HCT116 (cell line): ENCODE measurements at places on chromosomes 7 and 10. TPM values are rescaled to one million over a fixed set of nuclear protein-coding genes. Genes with fewer than 3 reads are reported as not detected.

DNA sequence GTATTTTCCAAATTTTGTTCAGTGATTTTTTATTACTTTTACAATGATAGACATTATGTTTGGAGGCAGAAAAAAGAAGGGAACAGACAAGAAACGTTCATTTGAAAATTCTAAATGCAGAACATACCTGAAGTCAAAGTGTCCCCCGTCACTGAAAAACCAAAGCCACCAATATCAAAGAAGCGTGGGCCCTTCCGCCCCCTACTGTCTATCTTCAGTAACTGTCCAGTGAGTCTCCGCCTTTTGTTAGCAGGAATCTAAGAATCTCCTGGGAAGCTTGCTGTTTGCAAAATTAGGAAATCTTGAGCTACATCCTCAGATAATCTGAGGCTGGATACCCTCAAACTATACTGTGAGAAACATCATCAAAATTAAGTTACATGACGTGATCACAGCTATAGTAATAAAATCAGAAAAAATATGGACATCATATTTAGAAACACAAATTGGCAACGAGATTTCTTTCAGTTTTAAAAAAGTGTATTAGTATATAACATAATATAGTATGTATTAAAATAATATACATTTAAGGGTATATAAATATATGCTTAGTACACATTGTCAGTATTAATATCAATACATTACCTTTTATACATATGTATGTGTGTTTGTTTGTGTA is 169.3 kb upstream of the AKR1E2 start:
- H3K27me3 ChIP-seq = no peaks in the 10 kb centered on the region
- peaks cover 11% of the 10 kb centered on the region for H3K4me1 ChIP-seq
- DNase-seq = peak; percentile 58
- H3K27ac ChIP-seq = no peak overlapping the region

DNA sequence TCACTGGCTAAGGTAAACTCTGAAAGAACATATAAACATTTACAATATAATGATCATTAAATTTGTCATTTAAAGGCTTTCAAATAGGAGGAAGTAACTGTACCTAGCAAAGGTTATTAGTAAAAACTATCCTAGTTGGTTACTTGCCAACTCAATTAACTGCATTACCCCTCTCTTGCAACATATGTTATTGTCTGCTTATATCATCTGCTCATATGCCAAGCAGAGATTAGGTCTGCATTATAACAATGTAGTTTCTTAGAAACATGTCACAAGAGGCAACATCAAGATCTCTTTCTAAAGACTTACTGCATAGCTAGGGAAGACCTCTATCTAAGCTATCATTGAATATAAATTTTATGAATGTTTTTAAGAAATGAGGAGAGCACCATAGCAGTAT is 132.5 kb downstream of the RELN start:
- H3K4me3 ChIP-seq = no peak overlapping the region
- no peaks in the 10 kb centered on the region for H3K4me1 ChIP-seq
- H3K27me3 ChIP-seq = peaks cover 4% of the 10 kb centered on the region
- H3K36me3 ChIP-seq = no peaks in the 10 kb centered on the region

DNA sequence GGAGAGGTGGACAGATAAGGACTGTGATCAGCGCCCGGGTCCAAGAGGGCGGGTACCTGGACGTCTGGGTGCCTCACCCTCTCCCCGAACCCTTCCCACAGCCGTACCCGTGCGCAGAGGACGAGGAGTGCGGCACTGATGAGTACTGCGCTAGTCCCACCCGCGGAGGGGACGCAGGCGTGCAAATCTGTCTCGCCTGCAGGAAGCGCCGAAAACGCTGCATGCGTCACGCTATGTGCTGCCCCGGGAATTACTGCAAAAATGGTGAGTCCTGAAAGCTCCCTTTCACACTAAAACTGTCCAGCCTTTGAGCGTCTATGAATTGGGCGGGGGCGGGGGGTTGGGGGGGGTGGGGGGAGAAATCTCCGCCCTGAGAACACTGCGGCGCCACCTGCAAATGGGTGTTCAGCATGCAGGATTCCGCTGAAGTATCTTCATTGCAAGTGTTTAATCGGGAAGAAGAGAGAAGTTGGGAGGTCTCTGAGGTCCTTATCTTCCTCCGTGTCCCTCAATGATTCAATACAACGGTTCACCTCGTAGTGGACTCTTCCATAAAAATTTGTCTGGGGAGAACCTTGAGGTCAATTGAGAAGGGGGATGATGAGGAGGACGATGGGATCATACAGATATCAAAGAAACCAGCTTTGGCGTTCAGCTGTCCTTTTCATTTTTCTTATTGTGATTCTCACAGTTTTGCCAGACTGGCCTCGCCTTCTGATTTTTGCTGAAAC is 906 bp downstream of the DKK1 start:
- H3K27me3 ChIP-seq = no peaks in the 10 kb centered on the region
- peak overlapping the region; percentile 96 for H3K27ac ChIP-seq
- peak overlapping the region; percentile 78 for H3K4me3 ChIP-seq
- H3K36me3 ChIP-seq = peaks cover 21% of the 10 kb centered on the region
- peaks cover 56% of the 10 kb centered on the region for H3K4me1 ChIP-seq

GRCh38 chr10:18221123-18221522 is 80.9 kb downstream of the CACNB2 start:
- no peaks in the 10 kb centered on the region for H3K27me3 ChIP-seq
- no peaks in the 10 kb centered on the region for H3K4me1 ChIP-seq
- DNase-seq = no peak

DNA sequence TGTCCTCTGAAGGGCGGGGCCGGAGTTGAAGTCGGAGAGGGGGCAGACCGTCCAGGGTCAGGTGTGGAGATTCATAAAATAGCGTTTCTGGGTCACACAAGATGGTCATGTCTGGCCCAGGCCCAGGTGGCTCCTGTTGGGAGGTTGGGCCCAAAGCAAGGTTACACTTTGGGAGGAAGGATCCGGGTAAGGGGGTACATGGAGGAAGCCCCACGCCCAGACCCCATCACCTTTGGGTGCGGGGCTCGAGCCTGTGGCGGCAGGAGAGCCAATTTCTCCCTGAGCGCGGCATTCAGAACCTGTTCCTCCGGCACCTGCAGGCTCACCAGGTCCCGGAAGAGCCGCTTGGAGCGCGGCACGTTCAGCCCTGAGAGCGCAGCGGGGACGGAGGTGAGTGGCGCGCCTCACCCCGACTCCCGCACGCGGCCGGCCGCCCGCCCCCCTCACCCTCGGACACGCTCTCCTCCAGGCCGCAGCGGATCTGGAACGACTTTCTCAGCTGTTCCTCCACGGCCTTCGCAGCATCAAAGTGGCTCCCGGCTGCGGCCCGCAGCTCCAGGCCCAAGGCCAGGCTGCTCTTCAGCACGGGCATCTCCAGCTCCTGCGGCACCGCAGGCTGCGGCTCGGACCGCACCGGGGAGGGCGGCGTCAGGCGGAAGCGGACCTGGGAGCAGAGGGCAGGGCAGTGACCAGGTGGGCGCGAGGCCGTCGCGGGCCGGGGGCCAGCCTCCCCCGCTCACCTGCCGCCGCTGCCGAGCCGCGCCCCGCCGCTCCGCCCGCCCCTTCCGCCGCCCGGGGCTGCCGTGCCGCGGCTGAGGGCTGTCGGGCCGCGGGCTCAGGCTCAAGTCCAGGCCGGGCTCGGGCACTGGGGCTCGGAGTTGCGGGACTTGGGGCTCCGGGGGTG is 644 bp downstream of the PPP1R35 start:
- DNase-seq = no peak
- H3K27me3 ChIP-seq = no peaks in the 10 kb centered on the region

DNA sequence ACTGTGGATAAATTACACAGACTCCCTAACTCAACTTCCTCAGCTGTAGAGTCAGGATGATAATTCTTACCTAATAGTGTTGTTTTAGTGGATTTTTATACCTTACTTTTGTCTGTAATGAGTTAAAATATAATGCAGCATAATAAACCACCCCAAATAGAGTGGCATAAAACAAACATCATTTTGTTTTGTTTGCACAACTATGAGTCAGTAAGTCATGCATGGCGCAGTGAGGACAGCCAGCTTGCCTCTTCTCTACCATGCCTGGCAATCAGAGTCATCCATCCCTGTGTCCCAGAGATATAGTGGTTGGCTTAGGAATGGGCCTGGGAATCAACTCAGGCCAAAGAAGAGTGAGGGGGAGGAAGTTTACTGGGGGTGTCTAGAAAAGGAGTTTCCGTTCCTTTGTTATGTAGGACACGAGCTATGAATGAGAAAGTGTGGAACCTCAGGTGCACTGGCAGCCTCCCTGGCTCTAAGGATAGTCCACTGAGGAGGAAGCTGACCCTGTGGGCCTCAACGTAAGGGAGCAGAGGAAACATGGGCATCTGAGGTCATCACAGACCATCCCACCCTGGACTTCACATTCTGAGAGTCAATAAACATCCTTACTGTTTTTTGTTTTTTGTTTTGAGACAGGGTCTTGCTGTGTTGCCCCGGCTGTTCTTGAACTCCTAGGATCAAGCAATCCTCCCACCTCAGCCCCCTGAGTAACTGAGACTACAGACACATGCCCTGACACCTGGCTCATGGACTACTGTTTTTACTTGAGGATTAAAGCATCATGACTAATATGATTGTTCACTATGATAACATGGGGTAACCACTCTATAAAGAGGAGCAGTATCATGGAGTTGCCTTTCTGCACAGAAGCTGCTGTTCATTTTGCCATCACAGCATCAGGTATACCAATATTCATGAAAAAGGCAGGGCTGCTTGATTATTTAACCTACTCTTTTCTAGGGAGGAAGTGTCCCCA is 21.0 kb upstream of the GRB10 start:
- no peaks in the 10 kb centered on the region for H3K27me3 ChIP-seq
- no peak for DNase-seq
- H3K4me3 ChIP-seq = no peak overlapping the region
- H3K36me3 ChIP-seq = no peaks in the 10 kb centered on the region
- H3K27ac ChIP-seq = no peak overlapping the region

- no peak overlapping the region for H3K4me3 ChIP-seq
- no peaks in the 10 kb centered on the region for H3K4me1 ChIP-seq
- peaks cover 27% of the 10 kb centered on the region for H3K27me3 ChIP-seq
- no peak overlapping the region for H3K27ac ChIP-seq
- no peak for DNase-seq
Observed at GRCh38 chr7:78130446-78131215, 332.1 kb downstream of the PHTF2 start.

GRCh38 chr10:130492266-130492934 is 356.2 kb downstream of the GLRX3 start:
- DNase-seq = no peak
- no peaks in the 10 kb centered on the region for H3K4me1 ChIP-seq
- H3K27ac ChIP-seq = no peak overlapping the region
- no peaks in the 10 kb centered on the region for H3K36me3 ChIP-seq
- no peaks in the 10 kb centered on the region for H3K27me3 ChIP-seq

DNA sequence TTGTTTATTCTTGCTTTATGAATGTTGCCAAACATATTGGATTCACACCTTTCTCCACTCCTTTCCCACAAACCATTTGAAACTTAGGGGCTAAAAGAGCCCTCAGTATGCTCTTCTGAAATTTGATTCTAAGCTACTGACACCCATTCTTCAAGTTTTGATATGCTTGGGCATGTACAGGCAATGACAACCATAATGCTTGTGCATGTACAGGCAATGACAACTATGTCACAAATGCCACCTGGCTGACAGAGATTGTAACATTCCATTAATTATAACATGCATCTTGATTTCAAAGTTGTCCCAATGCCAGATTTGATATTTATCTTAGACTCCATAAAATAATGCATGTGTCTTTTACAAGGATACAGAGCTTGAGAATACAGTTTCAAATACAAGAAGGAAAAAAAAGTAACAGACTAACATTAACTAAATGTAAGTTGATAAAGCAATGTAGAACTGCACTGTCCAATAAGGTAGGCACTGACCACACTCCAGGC is 17.5 kb upstream of the CDK1 start:
- H3K4me1 ChIP-seq = peaks cover 11% of the 10 kb centered on the region
- H3K4me3 ChIP-seq = no peak overlapping the region
- no peaks in the 10 kb centered on the region for H3K36me3 ChIP-seq
- DNase-seq = no peak
- no peaks in the 10 kb centered on the region for H3K27me3 ChIP-seq

PUS7 gene
- 39.0 TPM for total RNA-seq

MBL2 gene
- not detected for total RNA-seq

DNAJC30 gene
- 8.5 TPM for total RNA-seq

OR2A12 gene
- not detected for total RNA-seq

PIK3CG gene
- 0.05 TPM for total RNA-seq
